Stimulated activated CD8-positive, alpha-beta memory T cell treated with anti-CD3 and anti-CD28 coated beads, Interleukin-2, amount 100 ng/mL, for 48 hours (primary cell): ENCODE measurements at places on chromosomes 12 and 14.

DNA sequence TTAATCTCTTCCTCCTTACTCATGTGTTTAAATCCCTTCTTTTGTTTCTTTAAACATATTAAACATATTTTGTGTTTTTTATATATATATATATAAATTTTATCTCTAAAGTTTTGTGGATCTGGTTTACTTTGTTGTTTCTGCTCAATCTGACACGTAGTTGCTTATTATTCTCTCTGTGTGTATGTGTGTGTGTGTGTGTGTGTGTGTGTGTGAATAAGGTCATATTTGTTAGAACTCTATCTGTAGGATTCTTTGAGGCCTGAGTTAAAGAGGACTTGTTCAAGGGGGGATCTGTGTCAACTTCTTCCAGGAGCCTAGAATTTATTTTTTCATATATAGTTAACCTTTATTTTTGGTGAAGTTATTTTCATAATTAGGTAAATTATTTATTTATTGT, 2.7 kb downstream of the GPR65 start:
- DNase-seq: no peak

DNA sequence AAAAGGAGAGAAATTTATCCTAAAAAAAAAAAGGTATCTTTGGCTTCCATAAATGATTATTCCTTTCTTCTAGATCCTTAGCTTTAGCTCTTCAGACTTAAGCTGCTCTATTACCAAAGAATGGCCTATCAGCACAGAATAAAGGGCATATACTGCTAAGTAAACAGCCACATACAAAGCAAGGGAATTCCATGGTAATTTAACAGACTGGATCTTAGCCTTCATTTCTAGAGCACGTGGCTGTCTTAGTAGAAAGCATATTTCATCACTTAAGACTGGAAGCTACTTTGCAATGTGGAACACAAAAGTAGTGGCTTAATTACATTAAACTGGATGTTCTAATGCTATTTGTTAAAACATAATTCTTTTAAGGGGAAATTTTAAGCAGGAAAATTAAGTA, 23.1 kb downstream of the TMED10 start:
- no peak for DNase-seq

- DNase-seq: no peak
These were observed 13.4 kb downstream of the GMFB start for GRCh38 chr14:54475187-54475899.

DNA sequence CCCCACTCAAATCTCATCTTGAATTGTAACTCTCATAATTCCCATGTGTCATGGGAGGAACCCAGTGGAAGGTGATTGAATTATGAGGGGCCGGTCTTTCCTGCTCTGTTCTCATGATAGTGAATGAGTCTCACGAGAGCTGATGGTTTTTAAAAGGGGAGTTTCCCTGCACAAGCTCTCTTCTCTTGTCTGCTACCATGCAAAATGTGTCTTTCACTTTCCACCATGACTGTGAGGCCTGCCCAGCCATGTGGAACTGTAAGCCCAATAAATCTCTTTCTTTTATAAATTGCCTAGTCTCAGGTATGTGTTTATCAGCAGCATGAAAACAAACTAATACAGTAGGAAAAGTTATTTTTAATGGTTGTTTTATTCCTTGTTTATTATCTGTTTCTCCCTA, 146.0 kb downstream of the FSCB start:
- no peak for DNase-seq

- DNase-seq: no peak
These were observed 25.6 kb downstream of the PXN start for GRCh38 chr12:120239776-120240494.

DNA sequence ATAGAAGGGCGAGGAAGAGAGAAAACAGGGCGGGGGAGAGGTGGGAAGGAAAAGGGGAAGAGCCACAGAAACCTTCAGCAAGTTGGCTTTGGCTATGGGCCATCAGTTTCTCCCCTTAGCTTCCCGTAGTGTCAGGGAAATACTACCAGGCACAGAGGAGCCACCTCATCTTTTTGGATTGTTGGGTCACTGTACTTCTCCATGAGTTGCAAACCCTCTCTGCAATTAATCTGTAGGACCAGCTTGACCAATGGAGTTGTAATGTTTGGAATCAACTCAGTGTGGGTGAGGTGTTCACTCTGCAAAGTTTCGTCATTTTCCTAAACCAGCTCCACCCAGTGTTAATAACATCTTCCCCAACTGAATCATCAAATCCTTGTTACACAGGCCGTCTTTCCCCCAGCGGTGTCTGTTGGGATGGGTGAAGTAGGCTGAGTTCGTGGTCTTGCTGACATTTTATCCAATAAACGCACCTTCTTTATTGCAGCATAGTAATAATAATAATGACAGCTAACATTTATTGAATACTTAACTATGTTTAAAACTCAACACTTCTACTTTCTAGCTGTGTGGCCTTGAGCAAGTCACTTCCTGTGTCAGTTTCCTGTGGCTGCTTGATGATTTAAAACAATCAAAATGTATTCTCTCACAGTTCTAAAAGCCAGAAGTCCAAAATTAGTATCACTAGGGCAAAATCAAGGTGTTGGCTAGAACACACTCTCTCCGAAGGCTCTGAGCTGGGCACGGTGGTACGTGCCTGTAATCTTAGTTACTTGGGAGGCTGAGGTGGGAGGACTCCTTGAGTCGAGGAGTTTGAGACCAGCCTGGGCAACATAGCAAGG, 8.1 kb upstream of the GLTP start:
- no peak for DNase-seq

DNA sequence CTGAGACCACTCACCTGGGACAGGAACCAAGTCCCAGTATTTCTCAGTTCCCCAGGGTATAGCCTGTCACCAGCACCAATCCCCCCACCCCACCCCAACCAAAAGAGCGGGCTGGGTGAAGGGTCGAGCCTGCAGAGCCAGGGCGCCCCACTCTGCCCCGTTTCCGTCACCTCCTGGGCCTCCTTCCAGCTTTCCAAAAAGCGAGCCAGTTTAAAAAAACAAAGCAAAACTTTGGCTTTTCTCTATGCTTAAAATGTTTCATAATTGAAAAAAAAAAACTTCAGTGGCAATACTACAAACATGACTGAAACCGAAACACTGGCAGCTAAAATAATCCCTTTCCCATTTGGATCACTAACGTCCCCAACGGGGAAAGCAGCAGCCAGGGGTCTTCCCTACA, 7.5 kb downstream of the CAMKK2 start:
- DNase-seq: no peak

DNA sequence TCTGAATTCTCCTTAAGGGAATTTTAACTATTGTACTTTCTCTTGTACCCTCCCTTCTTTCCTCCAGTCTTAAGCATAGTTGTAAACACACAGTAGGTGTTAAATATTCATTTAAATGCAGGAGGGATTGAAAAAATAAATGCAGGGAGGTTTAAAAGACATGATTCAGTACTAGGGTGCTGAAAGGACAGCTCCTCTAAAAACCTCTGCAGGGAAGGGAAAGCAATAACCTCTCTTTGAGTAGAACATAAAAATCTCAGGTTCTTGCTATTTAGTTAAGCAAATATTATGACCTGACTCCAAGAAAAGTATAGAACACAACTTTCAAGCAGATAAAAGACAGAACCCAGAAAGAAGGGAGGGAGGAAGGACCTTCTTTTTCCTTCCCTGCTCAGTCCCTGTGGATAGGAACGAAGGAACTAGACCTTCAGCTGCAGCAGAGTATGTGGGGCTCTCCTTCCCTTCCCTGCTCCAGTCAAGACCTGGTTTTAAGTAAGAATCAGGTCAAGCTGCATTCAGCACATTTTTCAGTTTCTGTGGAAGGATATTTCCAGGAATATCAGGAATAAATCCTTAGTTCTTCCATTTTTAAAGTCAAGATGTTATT, 4.7 kb downstream of the MAP3K9 start:
- no peak for DNase-seq

GRCh38 chr12:96197503-96198272, 3.5 kb downstream of the ELK3 start:
- DNase-seq: no peak

GRCh38 chr12:131111446-131111845, 157.7 kb downstream of the ADGRD1 start:
- no peak for DNase-seq

GRCh38 chr14:23567186-23568020, at the start of gene AP1G2:
AP1G2 (minus strand) TSS chr14:23567791; CDS start chr14:23567314, 477 bp downstream.
- DNase-seq: peak; percentile 86

- DNase-seq: no peak
These were observed 185.8 kb downstream of the DUSP6 start for GRCh38 chr12:89166525-89166934.

- no peak for DNase-seq
These were observed 105.1 kb downstream of the ZFP36L1 start for GRCh38 chr14:68687746-68688145.

DNA sequence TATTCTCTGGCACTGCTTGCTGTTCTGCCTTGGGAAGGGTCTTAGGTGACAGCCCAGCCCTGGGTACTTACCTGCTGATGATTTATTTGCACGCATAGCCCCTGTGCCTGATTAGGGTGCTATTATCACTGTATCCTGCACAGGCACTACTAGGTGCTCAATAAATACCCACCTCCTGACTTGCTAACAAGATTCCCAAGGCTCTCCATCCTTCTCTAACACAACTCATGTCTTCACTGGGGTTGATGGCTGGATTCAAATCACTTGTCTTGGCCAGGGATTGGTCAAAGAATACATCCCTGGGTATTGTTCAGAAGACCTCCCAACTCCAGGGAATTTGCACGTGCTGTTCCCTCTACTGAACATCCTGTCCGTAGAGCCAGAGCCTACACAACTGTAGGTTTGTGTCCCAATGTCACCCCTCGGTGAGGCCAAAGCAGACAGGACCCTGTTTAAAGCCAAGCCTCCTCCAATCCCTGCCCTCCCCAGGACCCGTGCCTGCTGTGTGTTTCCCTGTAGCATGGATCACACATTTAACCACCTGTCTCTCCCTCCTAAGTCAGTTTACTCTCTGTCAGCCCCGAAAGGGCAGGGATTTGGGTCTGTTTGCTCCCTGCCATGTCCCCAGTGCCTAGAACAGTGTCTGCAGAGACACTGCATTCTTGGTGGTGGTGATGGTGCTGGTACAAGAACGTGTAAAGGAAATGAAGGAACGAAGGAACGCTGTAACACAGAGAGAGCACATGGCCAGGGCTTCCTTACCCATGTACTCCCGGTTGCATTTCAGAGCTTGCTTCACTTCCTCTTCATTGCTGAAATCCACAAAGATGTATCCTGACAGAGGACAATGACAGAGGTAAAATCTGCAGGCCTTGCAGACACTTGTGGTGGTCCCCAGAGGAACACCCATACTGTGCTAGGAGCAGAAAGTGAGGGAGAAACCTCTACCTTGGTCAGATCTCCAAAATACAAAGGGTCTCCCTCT, 16.5 kb downstream of the RBM19 start:
- no peak for DNase-seq

DNA sequence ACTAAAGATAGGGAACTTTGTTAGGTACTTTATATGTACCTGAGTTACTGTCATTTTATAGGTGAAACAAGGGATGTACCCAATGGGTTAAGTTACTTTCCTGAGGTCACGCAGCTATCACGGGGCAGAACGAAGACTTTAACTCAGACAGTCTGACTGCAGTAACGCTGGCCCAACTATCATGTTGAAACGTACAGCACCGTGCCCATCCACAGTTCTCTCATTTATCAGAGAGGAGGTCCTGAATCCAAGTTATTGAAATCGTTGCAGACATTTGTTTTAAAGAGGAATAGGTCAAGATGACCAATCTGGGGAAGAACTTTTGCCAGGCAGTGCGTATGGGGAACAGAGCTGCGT, 587 bp upstream of the C12orf75 start:
- DNase-seq: no peak

DNA sequence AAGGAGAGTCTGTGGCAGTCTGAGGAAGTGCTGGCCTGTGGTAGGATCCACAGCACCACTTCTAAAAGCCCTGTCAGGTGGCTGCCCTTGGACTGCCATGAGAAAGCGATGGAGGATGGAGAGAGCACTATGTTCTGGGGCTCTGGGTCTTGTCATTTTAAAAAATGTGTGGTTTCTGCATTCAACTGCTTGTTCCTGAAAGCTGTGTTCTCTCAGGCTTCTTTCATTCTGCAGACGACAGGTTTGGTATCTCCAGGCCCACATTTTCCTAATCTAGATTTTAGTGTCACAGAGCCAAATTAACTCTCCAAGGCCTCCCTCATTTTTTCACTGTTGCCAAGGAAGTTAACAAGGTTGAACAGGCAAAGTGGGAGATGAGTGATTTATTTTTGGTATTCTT, 10.5 kb downstream of the OVCH1 start:
- no peak for DNase-seq

GRCh38 chr14:45811155-45811554, 558.2 kb upstream of the MIS18BP1 start:
- DNase-seq: no peak

GRCh38 chr12:64670019-64670418, 59.7 kb downstream of the RASSF3 start:
- DNase-seq: no peak

- DNase-seq: no peak
These were observed 408.9 kb downstream of the NAV3 start for GRCh38 chr12:78239544-78239943.

DNA sequence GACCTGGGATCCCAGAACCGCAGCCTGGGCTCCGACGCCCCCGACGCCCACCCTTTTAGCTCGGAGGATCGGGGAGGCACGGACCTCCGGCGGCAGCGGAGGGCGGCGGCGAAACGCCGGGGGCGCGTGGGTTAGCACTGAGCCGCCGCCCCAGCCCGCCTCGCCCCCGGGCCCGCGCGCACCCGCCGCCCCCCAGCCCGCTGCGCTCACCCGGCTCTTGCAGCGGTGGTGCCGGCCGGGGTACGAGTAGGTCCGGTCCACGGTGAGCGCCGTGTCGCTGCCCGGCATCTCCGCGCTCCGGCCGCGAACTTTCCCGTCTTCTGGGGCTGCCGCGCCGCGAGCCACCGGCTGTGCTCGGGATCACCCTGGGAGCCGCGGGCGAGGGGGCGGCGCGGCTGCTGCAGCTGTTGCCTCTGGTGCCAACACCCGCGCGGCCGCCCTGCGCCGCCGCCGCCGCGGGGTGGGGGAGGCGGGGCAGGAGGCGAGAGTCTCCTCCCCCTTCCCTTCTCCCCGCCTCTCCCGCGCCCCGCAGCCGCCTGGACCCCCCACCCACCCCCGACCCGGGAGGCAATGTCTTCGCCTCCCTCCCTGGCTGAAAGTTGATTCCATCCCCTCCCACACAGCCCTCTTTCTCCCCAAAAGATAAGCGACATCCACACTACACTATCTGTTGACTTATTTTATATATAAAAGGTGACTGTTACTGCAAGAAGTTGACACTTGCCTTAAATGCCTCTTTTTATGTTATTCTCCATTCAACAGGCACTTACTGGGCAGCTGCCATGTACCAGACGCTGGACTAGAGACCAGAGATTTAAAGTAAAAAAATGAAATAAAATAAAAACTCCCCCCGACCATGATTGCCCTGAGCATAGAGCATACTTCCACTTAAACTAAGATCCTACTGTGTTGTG, at the start of gene TMCC3:
Gene TMCC3, minus strand, starts transcription at position 415 of the 914 bp plus-strand sequence. Its CDS starts 127 bp downstream, at position 288.
- peak; percentile 11 for DNase-seq

GRCh38 chr12:124921200-124922031, 7.0 kb upstream of the UBC start:
- peak; percentile 78 for DNase-seq

- DNase-seq: no peak
These were observed 73.0 kb downstream of the NINJ2 start for GRCh38 chr12:590206-590750.

DNA sequence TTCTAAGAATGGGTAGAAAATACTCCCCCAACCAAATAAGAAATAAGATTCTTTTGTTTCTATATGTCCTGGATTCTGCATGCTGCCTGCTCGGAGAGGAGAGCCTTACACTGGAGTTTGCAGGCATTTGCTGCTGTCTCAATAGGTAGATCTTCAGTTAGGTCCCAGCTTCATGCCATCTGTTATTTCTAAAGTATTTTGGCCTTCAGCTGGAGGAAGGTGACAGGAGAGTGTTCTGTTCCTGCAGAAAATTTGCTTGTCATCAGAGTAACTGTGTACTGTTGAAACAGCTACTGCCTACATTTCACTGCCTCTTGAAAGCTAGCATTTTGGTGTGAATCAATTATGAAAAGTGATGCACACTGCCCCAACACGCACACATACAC, 966.9 kb downstream of the NRXN3 start:
- no peak for DNase-seq
